Esophagus squamous epithelium (tissue), 5 donors: ENCODE measurements at places on chromosomes 2 and 18.

- DNase-seq: no peak
Measured at GRCh38 chr18:7637269-7637668, 70.2 kb downstream of the PTPRM start.

DNA sequence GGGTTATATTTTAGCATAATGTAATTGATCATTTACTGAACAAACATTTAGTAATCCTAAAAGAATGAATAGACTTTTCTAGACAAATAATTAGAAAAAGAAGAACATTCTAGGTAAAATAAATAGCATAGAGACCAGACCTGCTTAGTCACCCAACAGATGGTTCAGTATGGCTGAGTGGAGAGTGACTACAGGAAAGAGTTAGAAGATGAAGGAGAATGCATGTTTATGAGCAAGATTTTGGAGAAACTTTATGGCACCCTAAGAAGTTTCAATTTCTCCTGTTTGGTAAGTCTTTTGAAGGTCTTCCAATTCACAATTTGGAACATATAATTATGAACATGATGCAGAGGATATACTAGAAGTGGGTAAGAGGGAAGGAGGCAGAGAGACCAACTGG is 32.9 kb downstream of the FAP start:
- no peak for DNase-seq

DNA sequence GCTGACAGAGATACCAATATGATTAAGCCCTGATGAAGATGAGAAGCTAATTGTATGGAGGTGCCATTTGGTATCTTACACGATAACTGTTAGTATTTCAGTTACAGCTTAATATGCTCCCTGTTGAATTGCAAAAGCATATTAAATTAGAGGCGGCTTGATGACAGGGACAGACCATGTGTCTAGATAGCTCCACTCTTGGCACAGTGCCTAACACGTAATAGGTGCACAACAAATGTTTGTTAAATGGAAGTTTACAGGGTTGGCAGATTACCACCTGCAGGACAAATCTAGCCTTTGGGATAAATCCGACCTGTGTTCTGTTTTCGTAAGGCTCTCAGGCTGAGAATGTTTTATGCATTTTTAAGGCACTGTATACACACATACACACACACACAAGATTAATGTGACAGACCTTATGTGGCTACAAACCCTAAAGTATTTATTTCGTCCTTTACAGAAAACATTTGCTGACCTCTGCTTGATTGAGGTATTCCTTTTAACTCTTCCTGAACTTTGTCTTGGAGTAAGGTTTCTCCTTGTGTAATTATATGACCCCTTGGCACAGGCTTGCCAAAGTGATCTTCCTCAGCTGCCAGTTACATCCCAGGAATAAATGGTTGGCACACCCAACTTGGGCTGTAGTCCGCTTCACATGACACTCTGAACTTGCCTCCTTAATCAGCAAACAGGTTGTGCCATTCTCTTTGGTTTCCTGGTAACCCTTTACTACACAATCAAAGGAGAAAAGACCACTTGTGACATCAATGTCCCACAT is 348.9 kb downstream of the HRH4 start:
- DNase-seq: no peak

- DNase-seq: no peak
Measured at GRCh38 chr2:85503851-85504777, 34.9 kb upstream of the MAT2A start.

DNA sequence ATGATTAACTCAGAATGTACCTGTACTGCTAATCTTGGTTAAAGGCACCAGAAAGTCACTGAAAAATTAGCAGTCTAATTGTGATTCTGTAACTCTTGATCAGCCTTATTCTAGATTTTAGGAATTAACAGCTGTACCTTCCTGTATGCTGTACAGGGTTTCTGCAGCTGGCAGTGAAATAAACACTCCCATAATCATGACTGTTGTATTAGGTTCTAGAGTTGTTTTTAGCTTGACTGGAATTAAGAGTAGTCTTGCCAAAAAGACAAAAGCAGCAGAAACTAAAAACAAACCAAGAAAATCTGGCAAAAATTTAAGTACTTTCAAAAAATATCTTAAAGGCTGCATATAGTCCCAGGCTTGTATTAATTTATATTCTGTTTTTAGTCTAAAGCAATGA is 103.5 kb downstream of the SOS1 start:
- no peak for DNase-seq

- no peak for DNase-seq
Measured at GRCh38 chr18:21831413-21831831, 90.8 kb downstream of the MIB1 start.

- no peak for DNase-seq
Measured at GRCh38 chr2:172172513-172173173, 69.9 kb upstream of the DLX2 start.

DNA sequence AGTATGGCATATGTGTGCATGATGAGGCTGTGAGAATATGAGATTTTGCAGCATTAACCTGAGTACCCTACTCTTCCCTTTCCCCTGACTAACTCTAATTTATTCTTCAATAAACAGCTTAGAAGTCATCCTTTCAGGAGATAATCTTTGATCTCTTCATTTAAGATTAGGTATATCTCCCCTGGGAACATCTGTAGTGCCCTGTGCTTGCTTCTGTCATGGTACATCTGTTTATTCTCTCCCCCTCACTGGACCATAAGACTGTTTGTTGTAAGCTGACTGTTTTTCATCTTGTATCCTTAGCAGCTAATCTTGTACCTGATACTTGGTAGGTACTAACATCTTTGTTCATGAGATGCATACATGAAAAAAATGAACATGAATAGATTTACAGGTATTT is 83.1 kb downstream of the MBD5 start:
- no peak for DNase-seq

- DNase-seq: no peak
Measured at GRCh38 chr2:205633994-205634393, 48.3 kb upstream of the NRP2 start.

- DNase-seq: no peak
Measured at GRCh38 chr2:187949859-187950258, 341.8 kb upstream of the GULP1 start.

- no peak for DNase-seq
Measured at GRCh38 chr2:176129813-176130146, 275 bp downstream of the HOXD8 start.

DNA sequence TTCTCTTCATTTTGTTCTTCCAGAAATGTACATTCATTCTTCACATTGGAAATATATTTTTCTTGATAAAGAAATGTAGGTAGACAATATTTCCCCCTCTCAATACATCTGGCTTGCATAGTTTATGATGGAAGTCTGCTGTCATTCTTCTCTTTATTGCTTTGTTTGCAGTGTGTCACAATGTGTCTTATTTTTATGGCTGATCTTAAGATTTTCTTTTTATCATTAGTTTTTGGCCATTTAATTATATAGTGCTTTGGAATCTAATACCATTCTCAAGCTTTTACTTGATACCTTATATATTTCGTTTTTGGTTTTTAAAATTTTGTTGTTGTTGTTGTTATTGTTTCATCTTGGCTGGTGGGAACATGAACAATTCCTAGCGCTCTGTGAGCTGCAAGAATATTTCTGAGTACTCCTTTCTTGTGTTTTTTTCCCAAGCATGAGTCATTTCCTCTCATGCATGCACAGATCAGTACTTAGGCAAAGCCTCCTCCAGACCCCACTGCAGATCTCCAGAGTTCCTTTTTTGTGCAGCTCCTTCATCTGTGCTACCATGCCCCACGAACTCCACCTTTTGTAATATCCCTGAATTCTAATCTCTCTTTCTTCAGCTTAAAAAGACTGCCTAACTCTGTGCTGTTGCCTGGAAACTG is 13.7 kb upstream of the MMADHC start:
- DNase-seq: no peak

- no peak for DNase-seq
Measured at GRCh38 chr2:155766342-155767115, 566.0 kb downstream of the NR4A2 start.

- no peak for DNase-seq
Measured at GRCh38 chr2:179239195-179239594, 25.4 kb downstream of the SESTD1 start.

DNA sequence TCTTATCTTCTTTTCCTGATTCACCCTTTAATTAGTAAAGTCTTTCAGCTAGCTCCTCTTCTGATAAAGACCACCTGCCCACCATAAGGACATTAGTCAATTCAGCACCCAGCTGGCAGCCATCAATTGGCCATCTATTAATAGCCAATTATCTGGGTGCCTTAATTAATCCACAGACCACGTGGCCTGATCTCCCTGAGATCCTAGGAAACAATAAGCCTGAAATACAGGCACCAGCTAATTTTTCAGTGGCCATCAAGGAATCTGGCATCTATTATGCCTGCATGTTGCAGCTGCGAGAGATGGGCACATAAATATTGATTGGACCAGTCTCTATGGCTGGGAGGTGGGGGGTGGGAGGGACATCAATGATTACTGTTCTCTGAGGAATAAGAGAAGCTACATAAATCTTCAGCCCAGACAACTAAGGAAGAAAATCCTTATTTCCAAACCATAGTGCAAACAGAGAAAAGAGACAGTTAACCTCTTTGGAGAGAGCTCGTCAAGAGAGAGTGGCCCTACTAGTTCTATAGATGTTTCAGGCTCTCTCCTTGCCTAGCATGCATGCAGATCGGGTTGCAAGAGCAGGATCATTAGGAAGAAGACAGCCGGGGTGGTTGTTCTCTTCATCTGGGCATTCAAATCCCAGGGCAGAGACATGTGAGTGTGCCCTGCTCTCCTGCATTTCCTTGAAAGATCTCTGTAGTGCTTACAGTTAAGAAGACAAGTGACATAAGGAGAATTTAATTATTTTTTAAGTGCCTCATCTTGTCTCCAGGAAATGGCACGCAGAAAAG is 8.7 kb downstream of the GALNT14 start:
- DNase-seq: no peak

DNA sequence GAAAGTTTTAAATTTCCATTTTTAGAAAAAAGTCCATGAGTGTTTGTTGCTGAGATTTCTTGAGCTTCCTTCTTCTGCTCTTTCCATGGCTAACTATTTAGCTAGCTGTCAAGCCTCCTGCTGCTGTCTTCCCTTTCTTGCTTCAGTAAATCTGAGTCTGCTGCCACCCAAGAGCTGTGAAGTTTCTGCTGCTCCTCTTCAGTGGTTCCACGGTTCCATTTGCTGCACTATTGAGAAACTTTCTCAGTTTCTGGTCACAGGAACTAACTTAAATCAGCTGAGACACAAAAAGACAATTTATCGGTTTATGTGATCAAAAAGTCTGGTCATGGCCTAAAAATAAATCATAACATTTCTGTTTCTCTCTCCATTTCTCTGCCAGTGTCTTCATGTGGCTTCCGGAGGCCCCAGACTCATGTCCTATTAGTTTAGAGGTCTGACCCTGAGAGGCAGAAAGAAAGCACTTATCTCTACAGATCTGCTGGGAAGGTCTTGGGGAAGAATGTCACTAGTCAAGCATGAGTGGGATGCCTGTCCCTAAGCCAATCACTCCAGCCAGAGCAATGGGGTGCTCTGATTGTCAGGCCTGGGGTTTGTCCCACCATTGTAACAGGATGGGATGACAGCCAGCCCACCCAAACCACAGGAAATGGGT is 73.0 kb upstream of the ARL4C start:
- DNase-seq: no peak

- no peak for DNase-seq
Measured at GRCh38 chr2:85246348-85246747, 81.4 kb downstream of the TGOLN2 start.

DNA sequence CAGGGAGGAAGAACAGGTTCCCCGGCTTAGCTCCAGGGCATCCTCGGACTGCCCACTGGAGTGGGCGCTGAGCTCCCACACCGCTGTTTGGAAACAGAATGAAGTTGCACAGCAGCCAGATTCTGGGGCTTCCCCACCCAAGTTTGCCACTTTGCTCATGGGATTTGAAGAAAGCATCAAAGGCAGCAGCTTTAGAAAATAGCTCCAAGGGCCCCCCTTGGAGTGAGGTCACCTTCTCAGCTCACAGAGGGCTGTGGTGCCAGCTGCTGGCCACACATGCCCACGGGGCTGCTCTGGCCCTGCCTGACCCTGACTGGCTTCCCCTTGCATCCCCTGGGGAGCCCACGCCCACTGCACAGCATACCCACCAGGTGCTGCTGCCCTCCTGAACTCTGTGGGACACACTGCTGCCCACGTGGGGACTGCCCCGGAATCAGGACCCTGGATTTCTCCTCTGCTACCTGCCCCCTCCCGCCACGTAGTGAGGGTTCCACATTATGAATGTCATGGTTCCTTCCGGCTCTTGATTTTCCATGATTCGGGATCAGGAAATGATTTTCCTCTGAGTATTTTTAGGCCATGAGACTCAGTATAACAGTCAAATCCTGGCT is 70.3 kb downstream of the TGOLN2 start:
- no peak for DNase-seq
